ENCODE measurements at places on chromosomes 13 and 19.

DNA sequence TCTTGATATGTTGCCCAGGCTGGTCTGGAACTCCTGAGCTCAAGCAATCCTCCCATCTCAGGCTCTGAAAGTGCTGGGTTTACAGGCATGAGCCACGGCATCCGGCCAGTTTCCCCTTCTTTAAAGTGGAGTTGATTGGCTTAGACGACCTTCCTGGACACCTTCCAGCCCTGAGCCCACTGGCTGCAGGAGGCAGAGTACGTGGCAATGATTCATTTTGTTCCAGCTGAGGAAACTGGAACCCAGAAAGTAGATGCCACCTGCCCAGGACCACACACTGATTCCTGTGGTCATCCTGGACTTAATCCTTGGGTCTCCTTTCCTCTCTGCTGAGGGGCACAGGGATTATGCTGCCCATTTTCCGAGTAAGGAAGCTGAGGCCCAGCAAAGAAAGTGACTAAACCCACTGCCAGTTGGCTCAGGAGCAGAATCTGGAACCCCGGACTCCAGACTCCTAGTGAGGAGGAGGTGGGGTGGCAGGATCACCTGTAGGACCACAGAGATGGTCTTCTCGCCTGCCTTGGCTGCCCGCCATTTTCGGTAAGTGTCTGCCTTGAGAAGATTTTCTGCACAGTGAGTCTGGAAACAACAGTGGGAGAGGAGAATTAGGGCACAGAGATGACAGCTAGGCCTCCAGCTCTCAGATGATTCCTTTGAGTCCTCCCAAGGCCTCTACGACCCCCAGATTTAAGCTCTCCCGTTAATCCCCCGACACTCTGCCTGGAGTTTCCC, 737 bp downstream of the XRCC1 start:
- peak; percentile 71 for DNase-seq

- no peak for DNase-seq
Observed at GRCh38 chr13:45120967-45121831, 889 bp downstream of the GTF2F2 start.

DNA sequence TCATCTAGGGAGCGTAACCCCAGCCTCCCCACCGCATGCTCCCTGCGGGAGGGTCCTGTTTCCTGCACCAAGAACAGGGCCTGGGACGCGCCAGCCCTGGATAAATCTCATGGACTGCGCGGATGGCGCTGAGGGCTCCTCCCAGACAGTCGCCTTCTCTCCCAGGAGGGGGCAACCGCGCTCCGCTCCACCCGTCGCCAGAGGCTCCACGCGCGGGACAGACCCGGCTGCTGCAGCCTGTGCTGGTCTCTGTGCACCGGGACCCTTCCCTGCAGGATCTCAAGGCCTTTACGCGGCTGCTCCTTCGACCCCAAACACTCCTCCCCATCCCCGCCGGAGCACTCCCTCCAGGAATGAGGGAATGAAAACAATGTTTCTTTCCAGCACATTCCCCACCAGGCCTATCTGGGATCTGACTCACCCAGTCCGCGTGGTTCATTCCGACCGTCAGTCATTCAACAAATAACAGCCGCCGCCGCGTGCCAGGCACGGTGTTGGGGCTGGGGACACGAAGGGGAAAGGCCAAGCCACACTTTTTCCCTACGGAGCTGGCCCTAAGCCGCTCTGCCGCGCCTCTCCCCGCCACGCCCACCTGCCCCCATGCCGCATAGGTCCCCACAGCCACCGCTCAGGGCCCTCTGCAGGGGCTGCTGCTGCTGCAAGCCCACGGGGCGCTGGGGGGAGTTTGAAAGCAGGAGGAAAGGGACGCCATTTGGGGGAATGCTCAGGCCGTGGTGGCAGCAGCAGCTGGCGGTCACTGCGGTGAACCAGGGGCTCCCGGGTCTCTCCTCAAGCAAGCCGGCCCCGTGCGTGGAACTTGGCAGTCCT, 6.0 kb downstream of the PNMA8B start:
- DNase-seq, result no peak

- DNase-seq, result no peak
Observed at GRCh38 chr19:35360880-35361420, 2.7 kb downstream of the FFAR3 start.

GRCh38 chr19:38073841-38074685, 150.0 kb downstream of the DPF1 start:
- no peak for DNase-seq

- no peak for DNase-seq
Observed at GRCh38 chr13:71499944-71500514, 367.0 kb downstream of the DACH1 start.

DNA sequence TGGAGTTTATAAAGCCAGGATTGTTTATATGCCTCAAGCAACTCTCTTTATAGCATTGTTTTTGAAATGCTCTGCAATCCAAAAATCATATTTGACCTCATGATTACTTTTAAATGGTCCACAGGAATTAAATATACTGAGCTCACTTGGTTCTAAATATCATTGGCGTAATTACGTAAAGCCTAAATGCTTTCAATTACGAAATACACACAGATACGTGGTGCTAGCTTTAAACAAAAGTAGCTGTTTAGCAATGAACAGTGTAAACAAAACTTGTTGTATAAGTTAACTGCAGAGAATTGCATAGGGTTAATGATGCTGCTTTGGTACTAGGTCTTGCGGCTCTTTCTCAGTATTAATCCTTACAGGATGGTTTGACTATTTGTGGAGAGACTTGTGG, 346.6 kb downstream of the COG6 start:
- DNase-seq, result no peak

DNA sequence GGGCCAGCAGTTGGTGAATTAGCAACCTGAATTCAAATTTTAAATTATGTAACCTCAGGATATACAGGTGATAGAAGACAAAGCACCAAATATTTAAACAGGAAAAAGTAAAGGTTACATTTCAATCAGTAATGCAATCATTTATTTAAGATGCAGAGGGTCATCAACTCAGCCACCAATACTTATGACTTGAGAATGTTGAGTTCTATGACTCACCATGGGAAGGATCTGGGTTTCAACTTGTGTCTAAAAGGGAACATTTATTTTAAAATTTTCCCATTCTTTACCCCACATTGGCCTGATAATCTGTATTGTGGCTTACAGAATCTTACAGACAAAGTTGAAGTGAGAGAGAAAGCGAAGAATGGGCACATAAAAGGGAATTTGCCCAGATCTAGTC, 418.0 kb downstream of the NDFIP2 start:
- DNase-seq, result no peak

DNA sequence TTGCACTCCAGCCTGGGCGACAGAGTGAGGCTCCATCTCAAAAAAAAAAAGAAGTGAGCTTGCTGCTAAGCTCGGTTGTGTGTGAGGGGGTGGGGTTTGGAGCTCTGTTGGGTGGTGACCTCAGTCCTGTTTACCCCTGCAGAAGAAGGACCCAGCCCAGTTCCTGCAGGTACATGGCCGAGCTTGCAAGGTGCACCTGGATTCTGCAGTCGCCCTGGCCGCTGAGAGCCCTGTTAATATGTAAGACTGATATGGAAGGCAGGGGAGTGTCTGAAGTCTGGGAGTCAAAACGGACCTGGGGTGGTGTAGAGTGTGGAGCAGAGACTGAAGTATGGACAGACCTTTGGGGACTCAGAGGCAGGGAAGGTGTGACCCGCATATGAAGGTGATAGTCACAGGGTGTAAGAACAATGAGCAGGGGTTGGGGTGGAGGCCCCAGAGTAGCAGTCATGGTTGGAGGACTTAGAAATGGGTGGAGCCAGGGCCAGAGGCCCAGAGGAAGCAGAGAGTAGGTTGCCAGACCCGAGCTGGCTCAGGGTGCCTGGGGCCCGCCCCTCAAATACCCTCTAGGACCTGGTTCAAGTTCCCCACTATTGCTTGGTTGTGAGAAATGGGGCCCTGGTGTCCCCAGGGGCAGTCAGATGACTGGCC, 13.2 kb downstream of the CLASRP start:
- DNase-seq, result no peak

DNA sequence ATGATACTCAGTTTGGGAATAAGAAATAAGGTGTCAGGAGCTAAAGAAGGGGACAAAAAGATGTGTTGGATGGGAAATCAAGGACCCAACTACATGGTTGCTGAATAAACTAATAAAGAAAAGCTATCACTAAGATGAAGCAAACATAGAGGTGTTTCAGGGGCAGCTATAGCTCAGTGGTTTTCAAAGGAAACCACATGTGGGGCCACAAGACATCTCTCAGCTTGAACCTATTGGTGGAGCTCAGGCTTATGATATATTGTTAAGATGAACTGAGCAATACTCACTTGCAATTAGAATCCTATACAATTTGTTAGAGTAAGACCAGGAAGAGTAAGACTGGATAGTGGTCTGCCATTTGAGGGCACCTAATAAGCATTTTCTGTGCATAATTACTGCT, 45.1 kb upstream of the SPRY2 start:
- no peak for DNase-seq
